ENCODE measurements at places on chromosomes 7 and 10.

DNA sequence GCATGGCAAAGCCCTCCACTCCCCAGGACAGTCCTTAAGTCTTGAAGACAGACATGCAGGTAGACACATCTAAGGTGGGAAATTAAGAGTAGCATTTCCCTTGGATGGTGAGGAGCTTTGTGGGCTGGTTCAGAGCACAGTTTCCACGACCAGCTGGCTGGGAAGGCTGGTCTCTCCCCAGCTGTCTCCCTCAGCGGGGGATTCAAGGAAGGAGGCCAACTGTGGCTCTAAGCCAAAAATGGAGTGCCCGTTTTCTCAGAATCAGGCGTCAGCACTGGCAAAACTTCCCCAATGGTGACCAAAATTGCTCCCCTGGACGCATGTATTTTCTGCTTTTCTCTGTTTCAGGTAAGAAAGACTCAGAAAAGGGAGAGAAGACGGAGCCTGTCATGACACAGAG, 230.6 kb upstream of the FZD8 start:
- DNase-seq, result no peak

GRCh38 chr7:37970211-37970610, 49.8 kb downstream of the EPDR1 start:
- no peak for DNase-seq

- DNase-seq, result peak; percentile 18
These were observed 156.2 kb downstream of the DNAJB6 start for GRCh38 chr7:157493017-157493416.

GRCh38 chr7:111753968-111754367, 191.7 kb upstream of the IMMP2L start:
- DNase-seq, result no peak

DNA sequence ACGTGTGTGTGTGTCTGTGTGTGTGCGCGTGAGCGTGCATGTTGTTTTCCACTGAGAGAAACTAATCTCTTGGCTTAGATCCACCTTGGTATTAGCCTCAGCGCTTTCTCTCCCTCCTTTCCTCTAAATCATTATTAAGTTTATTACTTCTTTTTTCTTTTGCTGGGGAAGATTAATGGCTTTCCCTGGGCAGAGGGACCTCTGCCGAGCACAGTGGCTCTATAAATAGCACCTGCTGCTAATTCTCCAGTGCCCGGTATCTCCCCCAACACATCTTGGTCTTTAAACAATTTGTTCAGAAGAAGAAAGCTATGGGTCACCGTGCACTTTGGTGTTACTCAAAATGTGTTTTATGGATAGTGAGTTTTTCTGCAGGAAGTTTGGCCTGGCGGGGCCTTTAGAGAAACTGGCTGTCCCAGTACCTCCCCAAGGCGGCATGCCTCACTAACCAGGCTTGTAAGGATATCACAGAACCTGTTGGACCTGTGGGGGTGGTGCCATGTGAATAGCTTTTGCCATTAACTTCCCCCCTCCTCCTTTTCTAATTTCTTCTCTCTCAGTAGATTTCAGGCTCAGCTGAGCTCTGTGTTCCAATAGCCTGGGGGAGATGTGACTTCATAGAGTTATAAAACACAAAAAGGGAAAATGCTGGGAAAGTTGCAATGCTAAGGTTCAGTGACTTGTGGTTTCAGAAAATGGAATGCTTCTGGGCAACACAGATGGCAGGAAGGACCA, 70.1 kb upstream of the RAB11FIP2 start:
- DNase-seq, result no peak
